ENCODE measurements at places on chromosomes 7 and 10. TPM values are rescaled to one million over a fixed set of nuclear protein-coding genes. Genes with fewer than 3 reads are reported as not detected.

ASZ1 gene
- 0.06 TPM for polyA plus RNA-seq

NPFFR1 gene
- 0.32 TPM for polyA plus RNA-seq

TYW1 gene
- polyA plus RNA-seq = 22.4 TPM

EPO gene
- polyA plus RNA-seq = 0.34 TPM

GNAT3 gene
- not detected for polyA plus RNA-seq

SAP25 gene
- polyA plus RNA-seq = 4.4 TPM

CARD11 gene
- polyA plus RNA-seq = 2.2 TPM

PON1 gene
- polyA plus RNA-seq = 0.50 TPM

MRLN gene
- 0.36 TPM for polyA plus RNA-seq

PAX4 gene
- polyA plus RNA-seq = not detected

MTERF1 gene
- 16.8 TPM for polyA plus RNA-seq

SPDYE3 gene
- 8.1 TPM for polyA plus RNA-seq

MMP21 gene
- 0.74 TPM for polyA plus RNA-seq

CCDC136 gene
- polyA plus RNA-seq = 20.6 TPM

HMX3 gene
- polyA plus RNA-seq = 0.14 TPM

WDFY4 gene
- polyA plus RNA-seq = 2.4 TPM

XPNPEP1 gene
- 87.5 TPM for polyA plus RNA-seq

LRIT1 gene
- not detected for polyA plus RNA-seq

TUBAL3 gene
- 0.16 TPM for polyA plus RNA-seq

TEX36 gene
- polyA plus RNA-seq = not detected

CAMK1D gene
- polyA plus RNA-seq = 9.2 TPM

ABCA13 gene
- 0.70 TPM for polyA plus RNA-seq

NAT16 gene
- not detected for polyA plus RNA-seq

RTKN2 gene
- 10.1 TPM for polyA plus RNA-seq

LRRC61 gene
- 33.1 TPM for polyA plus RNA-seq

BMPER gene
- 27.8 TPM for polyA plus RNA-seq

IFIT1B gene
- polyA plus RNA-seq = 0.09 TPM

TET1 gene
- 10.0 TPM for polyA plus RNA-seq

Measured in renal pelvis (tissue), 12 donors.